Activated naive CD4-positive, alpha-beta T cell treated with Interleukin-2 at 50 U/mL for 16 hours (primary cell): ENCODE measurements at places on chromosomes 2 and 18.
A peak's percentile ranks its signal among the peaks of the same experiment; 100 is the strongest.

DNA sequence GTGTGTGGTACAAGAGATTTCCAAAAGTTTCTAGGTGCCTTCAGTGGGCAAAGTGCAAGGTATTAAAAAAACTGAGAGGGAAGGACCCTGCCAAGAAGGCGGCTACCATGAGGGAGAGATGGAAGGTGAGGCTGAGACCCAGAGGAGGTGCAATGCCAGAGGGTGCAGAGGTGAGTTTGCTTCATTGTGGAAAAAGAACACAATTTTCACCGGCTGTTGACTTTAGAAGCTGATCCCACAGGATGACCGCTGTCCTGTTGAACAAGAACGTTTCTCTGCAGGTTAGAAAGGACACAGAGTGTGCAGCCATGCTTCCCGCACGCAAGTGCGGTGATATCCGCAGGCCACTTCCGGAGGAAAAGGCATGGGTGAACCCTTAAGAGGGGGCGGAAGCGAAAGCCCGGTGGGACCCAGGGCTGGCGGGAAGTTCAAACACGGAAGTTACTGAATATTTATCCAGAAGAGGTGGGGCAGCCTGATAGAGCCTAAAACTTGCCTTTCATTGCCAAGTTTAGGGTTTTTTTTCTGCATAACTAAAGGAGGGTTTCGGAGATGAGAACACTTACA, 16.6 kb downstream of the SP110 start:
- DNase-seq: peak; percentile 15

GRCh38 chr2:38056216-38056615, 19.7 kb downstream of the CYP1B1 start:
- DNase-seq: no peak

DNA sequence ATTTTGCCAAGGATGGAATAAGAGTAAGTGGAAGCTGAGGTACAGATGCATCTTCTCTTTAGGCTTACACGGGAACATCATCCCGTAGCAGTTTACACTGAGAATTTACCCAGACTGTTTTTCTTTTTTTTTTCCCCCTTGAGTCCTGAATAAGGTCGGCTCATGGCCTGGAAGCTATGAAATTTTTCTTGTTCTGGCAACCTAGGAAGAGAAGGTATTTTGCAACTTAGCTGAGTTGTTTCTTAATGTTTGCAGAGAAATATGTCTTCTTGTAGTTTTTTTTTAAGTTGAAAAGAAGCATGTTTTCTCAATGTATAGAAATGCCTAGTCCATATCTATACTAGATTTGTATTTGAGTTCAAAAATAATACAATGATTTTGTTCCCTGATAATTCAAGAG, 712.5 kb downstream of the TDRD15 start:
- no peak for DNase-seq

- DNase-seq: no peak
These were observed 87.1 kb upstream of the ZNF397 start for GRCh38 chr18:35153609-35154272.

DNA sequence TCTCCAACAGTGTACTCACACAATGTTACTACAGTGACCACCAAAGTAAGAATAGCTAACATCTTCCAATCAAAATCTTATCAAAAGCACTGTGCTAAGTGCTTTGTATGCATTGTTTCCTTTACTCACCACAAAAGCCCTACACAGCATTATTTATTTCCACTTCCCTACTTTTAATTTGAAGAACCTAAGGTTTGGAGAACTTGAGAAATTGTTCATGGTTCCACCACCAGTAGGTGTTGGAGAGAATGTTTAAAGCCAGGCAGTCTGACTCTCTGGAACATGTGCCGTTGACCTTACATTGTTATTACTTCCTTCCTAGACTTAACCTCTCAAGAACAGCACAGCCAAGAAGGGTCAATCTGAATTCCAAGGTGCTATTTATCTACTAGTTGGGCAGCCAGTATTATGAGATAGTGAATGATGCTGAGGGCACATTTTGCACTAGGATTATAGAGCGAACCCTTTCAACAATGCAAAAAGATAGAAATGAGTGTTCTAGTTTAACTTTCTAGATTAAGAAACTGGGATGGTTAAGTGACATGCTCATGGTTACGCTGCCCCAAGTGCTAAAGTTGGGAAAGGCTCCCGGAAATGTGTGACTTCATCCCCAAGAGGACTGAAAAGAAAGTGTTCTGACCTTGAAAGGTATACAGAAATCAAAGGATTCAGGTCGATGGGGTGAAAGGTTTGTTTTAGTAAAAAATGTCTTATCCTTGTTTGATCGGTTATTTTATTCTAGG, 55.2 kb upstream of the FAM136A start:
- no peak for DNase-seq
